ENCODE measurements at places on chromosomes 2 and 18.
A peak's percentile ranks its signal among the peaks of the same experiment; 100 is the strongest.

- H3K27ac ChIP-seq, result no peak overlapping the region
- no peaks in the 10 kb centered on the region for H3K27me3 ChIP-seq
- H3K4me1 ChIP-seq, result peaks cover 6% of the 10 kb centered on the region
Measured at GRCh38 chr18:55575066-55575465, 12.9 kb downstream of the TCF4 start.

GRCh38 chr18:35436076-35436649 is 59.0 kb upstream of the ZNF396 start:
- H3K36me3 ChIP-seq, result no peaks in the 10 kb centered on the region
- DNase-seq, result no peak
- no peaks in the 10 kb centered on the region for H3K4me1 ChIP-seq
- no peaks in the 10 kb centered on the region for H3K27me3 ChIP-seq
- no peak overlapping the region for H3K4me3 ChIP-seq

DNA sequence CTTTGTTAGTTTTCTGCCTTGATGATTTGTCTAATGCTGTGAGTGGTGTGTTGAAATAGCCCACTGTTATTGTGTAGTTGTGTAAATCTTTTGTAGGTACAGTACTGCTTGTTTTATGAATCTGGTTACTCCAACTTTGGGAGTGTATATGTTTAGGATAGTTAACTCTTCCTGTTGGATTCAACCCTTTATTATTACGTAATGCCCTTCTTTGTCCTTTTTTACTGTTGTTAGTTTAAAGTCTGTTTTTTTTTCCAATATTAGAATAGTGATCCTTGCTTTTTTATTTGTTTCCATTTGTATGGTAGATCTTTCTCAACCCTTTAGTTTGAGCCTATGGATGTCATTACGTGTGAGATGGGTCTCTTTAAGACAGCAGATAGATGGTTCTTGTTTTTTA is 261.5 kb upstream of the CDH2 start:
- no peak for DNase-seq
- H3K27me3 ChIP-seq, result no peaks in the 10 kb centered on the region
- H3K36me3 ChIP-seq, result no peaks in the 10 kb centered on the region
- no peak overlapping the region for H3K27ac ChIP-seq
- no peak overlapping the region for H3K4me3 ChIP-seq

DNA sequence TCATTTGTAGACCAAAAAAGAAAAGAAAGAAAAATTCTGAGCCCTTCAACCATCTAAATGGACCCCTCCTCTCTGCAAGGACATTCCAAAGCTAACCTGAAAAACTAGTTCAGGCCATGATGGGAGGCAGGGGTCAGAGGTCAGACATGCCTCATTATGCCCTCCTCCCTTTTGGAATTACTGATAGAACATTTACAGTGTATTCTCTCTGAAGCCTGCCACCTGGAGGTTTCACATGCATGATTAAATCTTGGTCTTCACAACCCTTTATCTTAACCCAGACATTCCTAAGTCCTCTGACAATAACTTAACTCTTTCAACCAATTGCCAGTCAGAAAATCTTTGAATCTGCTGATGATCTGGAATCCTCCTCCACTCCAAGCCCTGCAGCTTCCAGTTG is 86.0 kb downstream of the SPP2 start:
- H3K4me1 ChIP-seq, result no peaks in the 10 kb centered on the region
- H3K27me3 ChIP-seq, result no peaks in the 10 kb centered on the region
- H3K27ac ChIP-seq, result no peak overlapping the region
- no peak for DNase-seq

GRCh38 chr2:102449370-102449974 is 23.6 kb upstream of the SLC9A4 start:
- peak; percentile 37 for DNase-seq
- H3K36me3 ChIP-seq, result no peaks in the 10 kb centered on the region
- no peaks in the 10 kb centered on the region for H3K4me1 ChIP-seq
- no peak overlapping the region for H3K27ac ChIP-seq
- H3K27me3 ChIP-seq, result no peaks in the 10 kb centered on the region

DNA sequence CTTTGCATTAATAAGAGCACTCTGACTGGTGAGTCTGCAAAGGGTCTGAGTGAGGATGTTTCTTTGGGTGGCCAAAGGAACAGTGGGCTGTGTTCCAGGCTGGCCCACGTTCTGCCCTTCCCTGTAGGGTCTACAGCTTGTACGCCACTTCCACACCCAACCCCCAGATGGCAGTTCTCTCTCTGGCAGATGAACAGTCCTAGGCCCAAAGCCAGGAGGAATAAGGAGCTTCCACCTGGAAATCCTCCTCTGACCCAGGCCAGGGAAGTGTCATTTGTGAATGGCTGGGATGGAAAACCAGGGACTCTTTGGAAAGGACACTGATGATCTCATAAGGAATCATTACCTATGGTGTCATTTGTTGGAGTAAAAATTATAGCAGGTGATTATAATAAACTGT is 6.6 kb downstream of the OTOF start:
- no peaks in the 10 kb centered on the region for H3K36me3 ChIP-seq
- no peak for DNase-seq
- H3K4me1 ChIP-seq, result no peaks in the 10 kb centered on the region
- no peak overlapping the region for H3K27ac ChIP-seq
- no peak overlapping the region for H3K4me3 ChIP-seq
- no peaks in the 10 kb centered on the region for H3K27me3 ChIP-seq

- H3K4me3 ChIP-seq, result no peak overlapping the region
- DNase-seq, result no peak
- H3K27me3 ChIP-seq, result no peaks in the 10 kb centered on the region
- H3K36me3 ChIP-seq, result no peaks in the 10 kb centered on the region
Measured at GRCh38 chr2:19886261-19886660, 15.5 kb downstream of the TTC32 start.

GRCh38 chr2:40955635-40956034 is 503.7 kb upstream of the SLC8A1 start:
- no peak overlapping the region for H3K4me3 ChIP-seq
- no peaks in the 10 kb centered on the region for H3K36me3 ChIP-seq
- no peaks in the 10 kb centered on the region for H3K27me3 ChIP-seq
- no peaks in the 10 kb centered on the region for H3K4me1 ChIP-seq

DNA sequence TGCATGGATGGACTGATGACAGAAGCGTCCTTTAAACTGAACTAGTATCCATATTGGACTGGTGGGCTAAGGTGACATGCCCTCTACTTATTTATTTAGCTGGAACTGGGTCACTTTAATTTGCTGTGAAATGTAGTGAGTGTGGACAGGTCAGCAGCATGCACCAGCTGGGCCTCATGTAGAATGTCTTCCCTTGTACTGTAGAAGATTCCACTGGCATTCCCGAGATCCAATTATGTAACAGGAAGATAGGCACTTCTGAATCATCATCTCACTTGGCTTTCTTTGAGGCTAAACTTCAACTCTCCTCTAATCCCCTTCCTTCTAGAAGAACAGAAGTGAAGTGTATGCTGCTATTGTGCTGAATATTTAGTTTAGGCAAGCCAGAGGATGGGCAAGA is 296.2 kb downstream of the SLC8A1 start:
- H3K27me3 ChIP-seq, result no peaks in the 10 kb centered on the region
- DNase-seq, result no peak
- H3K27ac ChIP-seq, result no peak overlapping the region
- H3K36me3 ChIP-seq, result no peaks in the 10 kb centered on the region
- H3K4me1 ChIP-seq, result no peaks in the 10 kb centered on the region

DNA sequence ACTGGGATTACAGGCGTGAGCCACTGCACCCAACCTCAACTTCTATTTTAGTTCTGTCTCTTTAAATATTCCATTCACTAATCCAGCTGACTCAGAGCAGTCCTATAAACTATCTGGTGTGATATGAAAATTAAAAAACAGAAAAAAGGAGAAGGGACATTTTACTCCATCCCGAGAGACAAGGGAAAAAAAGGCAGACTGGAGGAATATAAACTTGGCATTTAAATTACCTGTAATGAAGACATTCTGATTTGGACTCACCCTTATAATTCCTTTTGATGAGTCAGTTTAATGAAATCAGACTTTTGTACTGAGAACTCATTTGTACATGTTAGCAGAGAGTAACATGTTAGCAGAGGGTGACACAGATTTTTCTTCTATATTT is 74.8 kb upstream of the RIOK3 start:
- no peak for DNase-seq
- peak overlapping the region; percentile 76 for H3K27ac ChIP-seq
- no peak overlapping the region for H3K4me3 ChIP-seq
- no peaks in the 10 kb centered on the region for H3K36me3 ChIP-seq
- no peaks in the 10 kb centered on the region for H3K27me3 ChIP-seq

DNA sequence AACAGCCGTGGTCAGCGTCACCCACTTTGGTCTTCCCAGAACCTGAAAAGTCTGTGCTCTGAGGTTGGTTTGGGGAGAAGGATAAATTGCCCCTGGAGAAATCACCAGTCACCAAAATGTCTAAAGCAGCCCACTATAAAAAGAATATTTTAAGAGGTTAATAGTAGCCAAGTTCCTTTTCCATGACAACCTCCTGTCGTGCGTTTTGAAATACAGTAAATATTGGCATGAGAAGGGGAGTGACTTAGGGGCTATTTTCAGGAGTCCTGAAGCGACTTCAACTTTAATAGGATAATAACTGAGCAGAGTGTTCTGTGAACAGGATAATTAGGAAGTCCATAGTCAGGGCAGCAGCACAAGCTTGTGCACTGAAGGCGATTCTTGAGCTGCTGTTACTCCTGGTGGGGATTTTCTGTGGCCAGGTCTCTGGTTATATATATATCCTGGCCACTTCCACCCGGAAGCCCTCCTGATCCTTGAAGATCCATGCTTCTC is 49.3 kb downstream of the RNF144A start:
- H3K4me1 ChIP-seq, result no peaks in the 10 kb centered on the region
- DNase-seq, result no peak
- H3K36me3 ChIP-seq, result no peaks in the 10 kb centered on the region
- H3K27ac ChIP-seq, result no peak overlapping the region
- H3K27me3 ChIP-seq, result no peaks in the 10 kb centered on the region
- no peak overlapping the region for H3K4me3 ChIP-seq

- H3K27me3 ChIP-seq, result no peaks in the 10 kb centered on the region
- no peak for DNase-seq
- no peaks in the 10 kb centered on the region for H3K4me1 ChIP-seq
- no peak overlapping the region for H3K4me3 ChIP-seq
- H3K27ac ChIP-seq, result no peak overlapping the region
Measured at GRCh38 chr2:134975281-134976009, 56.8 kb downstream of the CCNT2 start.

DNA sequence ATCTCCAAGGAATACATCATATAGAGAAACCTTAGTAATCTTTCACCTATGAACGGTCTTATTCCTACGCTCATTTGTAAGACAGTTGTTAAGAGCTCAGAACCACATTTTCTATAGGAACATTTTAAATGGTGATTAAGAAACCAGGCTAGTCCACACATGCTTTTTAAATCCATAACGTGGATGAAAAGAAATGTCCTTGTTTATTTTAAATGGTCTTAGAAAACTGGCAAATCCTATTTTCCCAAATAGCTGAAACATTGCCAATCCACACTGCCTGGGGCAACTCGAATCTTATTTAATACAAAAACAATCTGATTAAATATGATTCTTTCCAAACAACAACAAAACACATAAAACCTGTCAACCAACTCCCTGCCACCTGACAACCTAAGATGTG is 23.7 kb downstream of the METTL8 start:
- no peaks in the 10 kb centered on the region for H3K36me3 ChIP-seq
- H3K27ac ChIP-seq, result no peak overlapping the region
- peaks cover 16% of the 10 kb centered on the region for H3K4me1 ChIP-seq
- no peak for DNase-seq
- no peaks in the 10 kb centered on the region for H3K27me3 ChIP-seq

GRCh38 chr2:196515051-196515450 is 124.5 kb upstream of the CCDC150 start:
- no peaks in the 10 kb centered on the region for H3K36me3 ChIP-seq
- no peaks in the 10 kb centered on the region for H3K27me3 ChIP-seq
- H3K4me3 ChIP-seq, result no peak overlapping the region
- H3K4me1 ChIP-seq, result no peaks in the 10 kb centered on the region
- no peak for DNase-seq

DNA sequence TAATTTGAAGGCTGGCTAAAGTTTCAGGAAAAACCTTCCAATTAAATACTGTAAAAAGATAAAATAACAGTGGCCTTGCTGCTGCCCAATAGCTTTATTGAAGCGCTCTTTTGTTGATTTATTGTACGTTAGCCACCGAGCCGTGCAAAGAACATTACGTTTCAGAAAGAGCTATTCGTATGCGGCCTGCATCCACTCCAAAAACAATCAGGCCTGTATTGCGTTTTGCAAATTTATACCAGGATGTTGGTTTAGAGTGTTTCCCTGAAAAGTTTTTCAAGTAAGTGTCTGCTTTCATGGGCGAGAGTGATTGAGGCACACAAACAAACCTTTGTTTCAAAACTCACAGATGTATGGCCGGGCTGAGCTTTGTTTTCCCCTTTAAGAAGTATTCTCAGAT is 257.2 kb upstream of the SALL3 start:
- no peak overlapping the region for H3K4me3 ChIP-seq
- H3K4me1 ChIP-seq, result peaks cover 7% of the 10 kb centered on the region
- H3K27me3 ChIP-seq, result no peaks in the 10 kb centered on the region
- no peaks in the 10 kb centered on the region for H3K36me3 ChIP-seq

- H3K27me3 ChIP-seq, result peaks cover 22% of the 10 kb centered on the region
- no peaks in the 10 kb centered on the region for H3K4me1 ChIP-seq
- no peak overlapping the region for H3K4me3 ChIP-seq
- DNase-seq, result peak; percentile 15
Measured at GRCh38 chr2:860259-860855, 90.3 kb upstream of the SNTG2 start.

DNA sequence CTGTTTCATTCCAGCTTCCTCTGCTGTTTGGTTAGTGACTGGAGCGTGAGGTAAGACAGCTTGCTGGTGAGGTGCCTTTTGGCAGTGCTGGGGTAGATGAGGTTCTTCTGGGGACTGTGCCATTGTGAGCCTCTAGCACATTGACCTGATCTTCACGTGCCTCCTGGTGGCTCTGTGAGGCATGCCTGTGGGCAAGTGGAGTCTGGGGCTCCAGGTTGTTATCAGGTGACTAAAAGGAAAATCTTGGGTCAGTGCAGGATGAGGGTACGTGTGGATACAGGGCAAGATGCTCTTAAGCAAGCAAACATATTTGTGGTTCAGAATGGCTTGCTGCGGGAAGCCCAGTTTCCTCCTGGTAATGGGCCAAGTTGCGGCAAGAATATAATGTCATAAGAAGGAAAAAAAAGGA is 75.4 kb downstream of the FHOD3 start:
- H3K4me3 ChIP-seq, result no peak overlapping the region
- H3K27ac ChIP-seq, result no peak overlapping the region
- no peak for DNase-seq
- H3K4me1 ChIP-seq, result no peaks in the 10 kb centered on the region
- H3K36me3 ChIP-seq, result no peaks in the 10 kb centered on the region
- H3K27me3 ChIP-seq, result no peaks in the 10 kb centered on the region

- no peaks in the 10 kb centered on the region for H3K27me3 ChIP-seq
- no peak overlapping the region for H3K27ac ChIP-seq
- peaks cover 11% of the 10 kb centered on the region for H3K4me1 ChIP-seq
- H3K36me3 ChIP-seq, result no peaks in the 10 kb centered on the region
- peak; percentile 31 for DNase-seq
Measured at GRCh38 chr2:191152482-191153240, 1.9 kb upstream of the STAT4 start.

GRCh38 chr2:9179572-9180201 is 26.9 kb upstream of the ASAP2 start:
- peak overlapping the region; percentile 84 for H3K27ac ChIP-seq
- no peaks in the 10 kb centered on the region for H3K27me3 ChIP-seq
- DNase-seq, result peak; percentile 79

Data from stomach (tissue), 19 donors.